Activated CD4-positive, alpha-beta memory T cell treated with anti-CD3 and anti-CD28 coated beads, Interleukin-2, amount 10 ng/mL, durations not matched to agents 7 days and 5 days (primary cell): ENCODE measurements at places on chromosomes 3 and 15. TPM values are rescaled to one million over a fixed set of nuclear protein-coding genes. Genes with fewer than 3 reads are reported as not detected.

Gene TNNC1
- 2.3 TPM for total RNA-seq

Gene MUC4
- total RNA-seq: 0.08 TPM

Gene PTH1R
- total RNA-seq: not detected

Gene HCN4
- not detected for total RNA-seq

Gene MOBP
- total RNA-seq: not detected

Gene ABI3BP
- not detected for total RNA-seq

GRCh38 chr15:87722941-87723691 lies 533.4 kb downstream of the NTRK3 start:
- no peak for DNase-seq

DNA sequence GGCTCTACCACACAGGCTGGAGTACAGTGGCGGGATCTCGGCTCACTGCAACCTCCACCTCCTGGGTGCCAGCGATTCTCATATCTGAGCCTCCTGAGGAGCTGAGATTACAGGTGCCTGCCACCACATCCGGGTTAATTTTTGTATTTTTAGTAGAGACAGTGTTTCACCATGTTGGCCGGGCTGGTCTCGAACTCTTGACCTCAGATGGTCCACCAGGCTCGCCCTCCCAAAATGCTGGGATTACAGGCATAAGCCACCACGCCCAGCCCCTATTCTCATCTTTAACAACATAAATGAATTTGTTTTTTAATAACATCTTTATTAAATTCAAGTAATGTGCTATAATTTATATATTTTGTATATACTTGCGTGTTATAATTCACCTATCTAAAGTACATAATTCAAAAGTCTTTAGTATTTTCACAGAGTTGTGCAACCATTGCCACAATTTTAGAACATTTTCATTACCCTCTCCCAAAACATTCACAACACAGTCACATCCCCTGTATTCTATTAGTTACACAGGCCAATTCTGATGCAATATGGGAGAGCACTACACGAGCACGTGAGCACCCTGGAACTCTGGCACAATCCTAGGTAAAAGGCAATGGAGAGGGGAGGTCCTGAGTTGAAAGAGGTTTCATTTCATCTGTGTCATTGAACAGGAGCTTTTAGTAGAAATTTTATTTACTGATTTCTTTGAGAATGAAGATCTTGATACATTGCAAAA lies 21.2 kb upstream of the MTMR14 start:
- DNase-seq: no peak

DNA sequence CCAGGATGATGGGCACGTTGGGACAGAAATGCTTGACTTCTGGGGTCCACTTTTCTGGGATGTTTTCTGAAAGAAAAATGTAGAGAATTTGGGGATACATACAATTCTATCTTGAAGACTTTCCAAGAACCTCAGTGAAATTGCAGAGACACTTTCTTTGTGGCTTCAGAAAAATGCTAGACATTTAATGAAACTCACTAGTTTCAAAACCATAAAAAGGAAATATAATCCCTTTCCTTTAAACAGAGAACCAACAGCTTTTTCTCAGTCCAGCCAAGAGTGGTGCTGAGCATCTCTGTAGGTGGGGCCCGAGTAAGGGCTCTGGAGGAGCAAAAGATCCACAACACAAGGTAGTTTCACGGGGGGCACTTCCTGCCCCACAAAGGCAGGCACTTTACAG lies 4.4 kb upstream of the GPX1 start:
- no peak for DNase-seq

DNA sequence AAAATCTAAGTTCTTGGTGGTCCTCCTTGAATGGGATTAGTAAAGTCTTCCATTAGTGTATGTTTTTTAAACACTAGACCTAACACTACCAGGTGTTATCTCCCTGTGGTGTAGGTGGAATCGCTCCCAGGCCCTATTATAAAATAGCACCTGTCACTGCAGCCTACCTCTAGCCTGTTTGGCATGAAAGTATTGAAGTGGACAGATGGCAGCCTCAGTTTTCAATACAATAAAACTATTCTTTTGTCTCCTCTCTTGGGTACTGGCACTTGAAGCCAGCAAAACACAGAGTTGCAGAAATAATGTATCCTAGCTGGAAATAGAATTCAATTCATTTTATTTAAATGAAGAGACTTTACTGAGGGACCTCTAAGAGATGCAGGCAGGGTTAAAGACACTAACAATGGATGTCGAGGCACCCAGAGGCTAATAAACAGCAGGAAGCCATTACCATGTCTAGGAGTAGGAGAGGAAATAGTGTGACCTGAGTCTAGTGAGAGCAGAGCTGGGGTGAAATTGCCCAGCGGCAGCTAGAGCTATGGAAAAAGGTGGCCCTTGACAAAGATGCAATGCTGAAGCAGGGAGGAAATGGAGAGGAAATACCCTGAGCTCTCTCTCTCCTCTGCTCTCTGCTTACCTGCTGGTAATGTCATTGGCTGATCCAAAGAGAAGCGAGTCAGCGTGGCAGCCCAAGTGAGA lies 49.1 kb upstream of the TMEM158 start:
- DNase-seq: no peak

DNA sequence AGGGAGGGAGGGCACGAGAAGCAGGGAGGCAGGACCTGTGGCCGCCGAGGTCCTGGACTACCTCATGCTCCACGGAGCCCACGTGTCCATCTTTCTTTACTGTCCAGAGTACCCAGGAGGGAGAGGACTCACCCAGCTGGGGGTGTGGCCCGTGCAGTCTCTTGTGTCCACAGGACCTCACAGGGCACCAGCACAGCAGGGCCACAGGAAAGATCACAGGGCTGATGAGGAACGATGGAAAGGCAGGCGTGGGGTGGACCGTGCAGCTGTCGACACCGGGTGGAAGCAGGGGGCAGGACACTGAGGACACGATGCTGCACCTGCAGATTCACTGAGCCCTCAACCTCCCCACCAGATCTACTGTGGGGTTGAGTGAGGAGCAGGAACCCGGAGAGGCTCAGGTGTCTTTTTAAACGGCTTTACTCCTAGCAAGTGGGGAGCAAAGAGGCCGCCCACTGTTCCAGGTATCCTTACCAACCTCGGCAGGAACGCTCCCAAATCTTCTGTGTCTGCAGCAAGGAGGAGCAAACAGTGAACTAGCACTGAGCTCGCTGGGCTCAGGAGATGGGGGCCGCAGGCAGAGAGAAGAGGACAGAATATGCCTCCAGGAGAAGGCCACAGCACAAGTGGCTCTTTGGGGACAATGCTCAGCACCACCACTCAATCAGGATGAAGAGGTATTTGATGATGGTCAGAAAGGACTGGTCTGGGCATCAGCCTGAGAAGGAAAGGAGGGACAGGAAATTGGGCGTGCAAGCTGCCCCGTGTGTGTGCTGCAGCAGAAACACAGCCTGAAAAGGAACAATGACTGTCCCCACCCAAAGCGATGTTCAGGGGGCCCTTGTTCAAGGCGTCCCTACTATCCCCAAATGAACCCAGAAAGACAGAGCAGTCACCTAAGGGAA lies 198.8 kb downstream of the XXYLT1 start:
- DNase-seq: no peak

DNA sequence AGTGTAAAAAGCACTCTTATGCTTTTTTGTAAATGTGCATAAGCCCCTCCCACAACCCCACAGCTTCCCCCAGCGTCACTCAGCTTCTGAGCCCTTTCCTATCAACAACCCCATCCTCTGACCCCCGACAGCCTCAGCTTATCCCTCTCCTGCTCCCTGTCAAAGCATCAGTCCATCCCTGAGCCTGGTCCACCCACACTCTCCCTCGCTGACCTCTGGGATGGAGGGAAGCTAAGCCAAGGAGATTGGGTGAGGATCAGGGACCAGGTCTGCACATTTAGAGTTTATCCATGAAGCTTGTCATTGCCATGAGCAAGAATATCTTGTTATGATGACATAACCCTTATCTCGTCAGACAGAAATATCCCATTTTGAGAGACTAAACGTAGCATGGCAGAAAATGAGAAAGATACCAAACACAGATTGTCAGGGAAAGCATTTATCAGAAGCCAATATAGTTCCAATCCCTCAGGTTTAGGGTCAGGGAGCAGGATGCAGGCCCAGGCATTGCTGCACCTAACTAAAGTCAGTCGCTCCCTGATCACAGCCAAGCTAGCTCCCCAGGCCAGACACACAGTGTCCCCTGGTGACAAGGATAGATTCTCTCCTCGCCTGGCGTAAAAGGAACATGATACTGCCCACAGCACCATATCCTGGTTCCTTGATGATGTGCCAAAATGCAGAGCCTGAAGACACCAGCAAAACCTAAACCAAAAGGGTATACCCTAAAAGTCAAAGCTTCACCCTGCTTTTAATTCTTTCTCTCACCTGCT lies 66.9 kb downstream of the DCLK3 start:
- no peak for DNase-seq

DNA sequence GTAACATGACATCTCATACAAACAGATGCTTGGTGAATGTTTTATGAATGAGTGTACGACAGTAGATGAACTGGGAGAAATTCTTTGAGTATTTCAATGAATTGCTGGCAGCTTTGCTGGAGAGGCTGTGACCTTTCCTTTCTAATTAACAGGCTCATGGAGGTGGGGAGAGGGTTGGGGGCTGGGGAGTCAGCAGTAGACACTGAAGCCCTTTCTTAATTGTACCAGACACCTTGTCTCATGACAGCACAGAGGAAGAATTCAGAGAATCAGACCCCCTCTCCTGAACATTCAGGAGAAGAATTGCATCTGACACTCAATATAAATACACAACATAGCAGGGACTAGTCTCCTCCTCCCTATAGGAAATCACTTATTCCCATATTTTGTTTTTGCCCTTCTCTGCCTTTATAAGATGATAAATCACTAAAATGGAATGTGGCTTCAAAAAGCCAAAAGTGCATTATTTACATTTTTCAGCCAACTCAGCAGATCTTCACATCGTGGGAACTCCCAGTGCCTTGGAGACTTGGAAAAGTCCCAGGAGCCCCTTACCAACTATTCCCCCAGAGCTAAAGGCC lies 66.2 kb upstream of the TPM1 start:
- DNase-seq: no peak

DNA sequence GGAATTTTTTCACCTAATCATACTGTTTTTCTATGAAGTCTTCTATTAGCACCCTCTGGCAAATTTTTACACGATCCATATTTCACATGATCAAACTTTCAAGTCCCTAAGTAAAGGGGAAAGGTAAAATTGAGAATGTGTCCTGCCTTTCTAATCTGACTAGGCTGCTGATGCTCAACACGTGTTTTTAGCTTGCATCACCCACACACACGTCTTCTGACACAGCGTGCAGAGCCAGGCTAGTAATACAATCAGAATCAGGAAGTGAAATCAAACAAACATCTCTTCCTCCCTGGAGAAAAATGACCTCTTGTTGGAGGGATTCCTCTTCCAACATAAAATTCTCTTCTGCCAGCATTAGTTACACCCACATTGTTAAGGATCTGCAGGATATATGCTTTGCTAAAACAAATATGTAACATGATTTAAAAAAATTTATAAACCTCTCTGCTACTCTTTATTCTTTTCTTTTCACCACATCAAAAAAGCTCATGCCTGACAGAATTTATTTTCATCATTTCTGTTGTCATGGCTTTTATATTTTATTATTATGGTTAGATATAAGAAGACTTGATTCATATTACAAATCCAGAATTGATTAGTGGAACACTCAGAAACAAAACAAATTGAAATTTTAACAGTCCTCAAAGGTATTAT lies 122.4 kb downstream of the RAP2B start:
- DNase-seq: peak; percentile 45

DNA sequence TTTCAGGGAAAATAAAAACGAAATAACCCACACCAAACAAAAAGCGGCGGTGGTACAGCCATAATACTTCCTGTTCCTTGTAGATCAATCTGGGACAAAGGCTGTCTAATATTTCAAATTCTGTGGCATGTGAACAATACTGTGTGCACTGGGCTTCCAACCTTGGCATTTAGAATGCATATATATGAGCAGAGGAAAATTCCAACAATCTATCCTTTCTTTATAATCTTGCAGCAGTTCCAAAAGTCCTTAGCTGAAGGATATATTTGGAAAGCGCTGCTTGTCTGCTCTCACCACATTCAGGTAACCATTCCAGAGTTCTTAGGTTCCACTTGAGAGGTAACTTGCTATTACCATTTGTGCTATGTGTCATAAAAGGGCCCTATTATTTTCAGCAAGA lies 231.8 kb downstream of the RBMS3 start:
- no peak for DNase-seq

DNA sequence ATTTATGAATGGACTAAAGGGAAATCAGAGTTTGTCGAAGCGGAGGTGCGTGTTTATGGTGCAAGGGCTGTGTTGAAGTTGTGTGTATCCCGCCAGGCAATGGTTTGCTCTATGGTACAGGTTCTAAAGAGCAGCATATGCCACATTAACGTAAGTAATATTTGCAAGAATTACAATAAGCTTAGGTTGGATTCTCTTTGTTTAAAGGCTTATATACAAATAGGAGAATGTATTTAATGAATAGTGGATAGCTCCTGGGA lies 800 bp downstream of the EPHA3 start:
- DNase-seq: no peak

- no peak for DNase-seq
Measured at GRCh38 chr15:29170521-29170920, 99.1 kb downstream of the NSMCE3 start.

DNA sequence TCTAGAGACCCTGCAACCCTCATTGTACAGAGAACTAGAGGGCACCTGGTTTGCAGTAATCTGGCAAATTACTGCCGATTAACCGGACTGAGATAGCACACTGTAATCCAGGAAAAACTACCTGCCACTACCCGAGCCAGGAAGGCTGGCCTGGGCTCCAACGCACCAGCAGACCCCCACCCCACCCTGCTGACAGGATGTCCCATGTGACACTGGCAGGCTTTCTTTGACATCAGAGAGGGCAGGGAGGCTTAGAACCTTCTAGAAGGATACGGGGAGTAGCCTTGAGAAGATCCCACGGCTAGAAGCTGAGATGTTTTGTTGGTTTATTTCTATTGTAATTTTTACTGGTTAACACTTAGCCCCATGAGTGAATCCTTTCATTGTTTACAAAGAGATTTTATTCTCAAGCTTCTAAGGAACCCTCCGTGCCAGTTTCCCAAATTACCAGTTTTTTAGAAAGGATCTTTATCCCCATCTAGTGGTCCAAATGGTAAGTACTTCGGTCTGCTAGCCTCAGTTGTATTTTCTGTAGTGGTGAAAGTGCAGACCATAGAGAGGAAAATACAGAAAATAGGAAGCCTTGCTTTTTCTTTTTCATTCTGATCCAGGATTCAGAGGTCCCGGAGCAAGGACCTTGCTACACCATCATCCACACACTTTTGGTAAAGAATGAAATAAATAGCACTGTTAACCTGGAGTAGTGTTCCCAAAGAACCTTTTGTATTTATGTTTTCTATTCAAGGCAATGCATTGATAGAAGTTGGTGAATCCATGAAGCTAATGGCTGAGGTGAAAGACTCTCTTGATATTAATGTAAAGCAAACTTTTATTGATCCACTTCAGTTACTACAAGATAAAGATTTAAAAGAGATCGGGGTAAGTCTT lies 81.9 kb upstream of the ADAMTSL3 start:
- DNase-seq: no peak

GRCh38 chr3:138328341-138328740 lies 1.3 kb downstream of the NME9 start:
- no peak for DNase-seq

- DNase-seq: no peak
Measured at GRCh38 chr3:168285506-168285905, 189.8 kb upstream of the GOLIM4 start.

GRCh38 chr15:49032601-49033145 lies 13.6 kb downstream of the SECISBP2L start:
- DNase-seq: no peak
